ENCODE measurements at places on chromosomes 6 and 20. TPM values are rescaled to one million over a fixed set of nuclear protein-coding genes. Genes with fewer than 3 reads are reported as not detected.

Gene SLC22A7
- total RNA-seq, result not detected

- no peak for DNase-seq
- peaks cover 3% of the 10 kb centered on the region for H3K4me1 ChIP-seq
- H3K4me3 ChIP-seq, result no peak overlapping the region
- no peak overlapping the region for H3K27ac ChIP-seq
- no peaks in the 10 kb centered on the region for H3K27me3 ChIP-seq
- H3K36me3 ChIP-seq, result peaks cover 31% of the 10 kb centered on the region
Observed at GRCh38 chr6:150987371-150987828, 121.9 kb downstream of the MTHFD1L start.

DNA sequence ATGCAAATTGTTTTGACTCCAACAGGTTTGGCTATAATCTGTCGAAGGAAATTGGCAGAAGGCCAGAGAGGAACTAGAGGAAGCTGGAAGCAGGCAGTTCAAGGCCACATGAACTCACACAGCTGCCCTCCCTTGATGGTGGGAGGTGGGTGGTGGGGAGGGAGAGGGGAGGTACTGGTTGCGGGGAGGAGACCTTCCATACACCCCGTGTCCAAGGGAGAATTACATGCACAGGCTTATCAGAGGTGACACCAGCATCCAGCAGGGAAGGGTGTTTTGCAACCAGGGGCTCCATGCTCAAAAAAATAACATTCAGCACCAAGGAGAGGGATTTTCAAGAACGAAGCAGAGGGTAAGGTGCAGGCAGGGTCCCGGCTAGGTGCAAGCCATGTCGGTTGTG, 9.1 kb downstream of the PRND start:
- peaks cover 2% of the 10 kb centered on the region for H3K4me1 ChIP-seq
- no peaks in the 10 kb centered on the region for H3K36me3 ChIP-seq
- H3K27ac ChIP-seq, result no peak overlapping the region
- peak; percentile 11 for DNase-seq
- H3K27me3 ChIP-seq, result peaks cover 18% of the 10 kb centered on the region
- no peak overlapping the region for H3K4me3 ChIP-seq

DNA sequence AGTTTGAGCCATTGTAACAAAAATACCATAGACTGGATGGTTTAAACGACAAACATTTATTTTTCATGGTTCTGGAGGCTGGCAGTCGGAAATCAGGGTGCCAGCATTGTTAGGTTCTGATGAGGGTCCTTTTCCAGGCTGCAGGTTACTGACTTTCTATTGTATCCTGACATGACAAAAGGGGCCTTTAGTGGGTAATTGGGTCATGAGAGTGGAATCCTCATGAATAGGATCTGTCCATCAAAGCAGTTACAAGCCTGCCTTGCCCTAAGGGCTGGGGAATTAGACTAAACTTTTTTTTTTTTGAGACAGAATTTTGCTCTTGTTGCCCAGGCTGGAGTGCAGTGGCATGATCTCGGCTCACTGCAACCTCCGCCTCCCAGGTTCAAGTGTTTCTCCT, 347.9 kb upstream of the TSHZ2 start:
- no peaks in the 10 kb centered on the region for H3K36me3 ChIP-seq
- no peak overlapping the region for H3K4me3 ChIP-seq
- DNase-seq, result no peak

Gene CCN5
- not detected for total RNA-seq

GRCh38 chr6:136280032-136280609, 9.5 kb downstream of the BCLAF1 start:
- H3K4me3 ChIP-seq, result no peak overlapping the region
- no peak for DNase-seq
- H3K27me3 ChIP-seq, result no peaks in the 10 kb centered on the region
- H3K27ac ChIP-seq, result no peak overlapping the region
- H3K4me1 ChIP-seq, result peaks cover 6% of the 10 kb centered on the region

GRCh38 chr20:48040491-48040890, 255.2 kb upstream of the SULF2 start:
- no peak for DNase-seq
- no peak overlapping the region for H3K27ac ChIP-seq
- no peaks in the 10 kb centered on the region for H3K36me3 ChIP-seq
- H3K4me3 ChIP-seq, result no peak overlapping the region
- no peaks in the 10 kb centered on the region for H3K27me3 ChIP-seq
- H3K4me1 ChIP-seq, result no peaks in the 10 kb centered on the region

DNA sequence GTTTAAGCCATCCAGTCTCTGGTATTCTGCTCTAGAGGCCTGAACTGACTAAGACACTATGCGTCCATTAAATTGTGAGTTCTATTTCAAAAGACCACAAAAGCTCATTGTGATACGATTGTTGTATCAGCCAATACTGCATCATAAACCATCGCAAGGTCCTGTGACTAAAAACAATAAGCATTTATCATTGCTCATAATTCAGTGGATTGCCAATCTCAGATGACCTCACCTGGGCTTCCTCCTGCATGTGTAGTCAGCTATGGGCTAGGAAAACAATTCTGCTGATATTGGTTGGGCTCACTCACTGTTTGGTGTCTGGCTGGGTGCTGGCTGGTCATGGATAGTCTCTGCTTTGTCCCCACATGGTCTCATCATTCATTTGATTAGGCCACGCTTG, 592.7 kb upstream of the BTBD3 start:
- no peak for DNase-seq
- no peak overlapping the region for H3K4me3 ChIP-seq
- no peaks in the 10 kb centered on the region for H3K36me3 ChIP-seq
- H3K4me1 ChIP-seq, result no peaks in the 10 kb centered on the region
- no peaks in the 10 kb centered on the region for H3K27me3 ChIP-seq

DNA sequence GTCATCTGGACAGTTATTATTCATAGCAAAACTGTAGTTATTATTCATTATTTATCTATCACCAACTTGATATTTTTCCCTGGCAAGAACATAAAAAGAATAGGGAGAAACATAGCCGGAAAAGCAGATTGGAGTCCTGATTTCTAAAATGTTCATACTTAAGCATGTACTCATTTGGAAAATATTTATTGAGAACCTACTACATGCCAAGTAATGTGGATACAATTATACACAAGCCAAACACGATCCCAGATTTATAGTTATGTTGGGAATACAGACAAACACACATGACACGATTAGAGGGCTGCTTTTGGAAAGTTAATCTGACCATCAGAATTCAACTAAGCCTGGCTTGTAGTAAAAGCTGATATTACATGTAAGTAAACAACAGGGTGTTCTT, 30.7 kb downstream of the ARHGAP18 start:
- H3K27ac ChIP-seq, result no peak overlapping the region
- DNase-seq, result peak; percentile 50
- H3K4me3 ChIP-seq, result no peak overlapping the region
- peaks cover 18% of the 10 kb centered on the region for H3K4me1 ChIP-seq
- no peaks in the 10 kb centered on the region for H3K36me3 ChIP-seq

Gene MEI4
- total RNA-seq, result not detected

DNA sequence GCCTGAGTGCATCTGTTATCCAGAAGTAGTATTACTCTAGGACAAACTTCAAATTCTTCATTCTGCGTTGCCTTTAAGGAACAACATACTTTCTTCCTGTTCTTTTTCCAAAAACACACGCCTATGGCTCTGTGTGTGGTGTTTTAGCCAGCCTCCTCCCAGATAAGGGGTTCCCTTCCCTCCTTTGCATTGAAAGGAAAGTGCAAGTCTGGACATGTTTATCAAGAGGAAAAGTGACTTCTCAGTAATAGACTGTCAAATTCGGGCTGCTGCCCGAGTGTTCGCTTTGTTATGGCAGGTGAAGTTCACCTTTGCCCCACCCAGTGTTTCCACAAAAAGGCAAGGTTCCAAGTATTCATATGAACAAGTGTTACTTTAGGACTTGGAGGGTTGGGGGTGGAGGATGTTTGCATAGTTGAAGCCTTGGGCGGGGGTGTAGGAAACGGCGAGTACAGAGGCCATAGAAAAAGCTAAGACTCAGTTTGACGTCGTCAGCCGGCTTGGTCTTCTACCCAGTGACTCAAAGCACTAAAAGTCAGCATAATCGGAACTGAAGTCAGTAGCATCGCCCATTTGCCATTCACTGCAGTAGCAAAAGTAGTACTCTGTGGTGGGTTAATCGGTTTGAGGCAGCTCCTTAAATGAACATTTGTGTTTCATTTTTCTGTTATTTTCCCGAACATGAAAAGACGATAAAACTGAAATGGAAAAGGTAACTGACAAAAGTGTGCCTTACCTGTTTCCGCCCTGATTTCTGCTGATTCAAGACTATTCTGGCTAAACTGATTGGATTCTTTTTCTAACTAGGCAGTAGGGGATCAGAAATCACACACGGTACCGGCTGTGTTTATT, 12.5 kb downstream of the PRDM1 start:
- H3K27me3 ChIP-seq, result no peaks in the 10 kb centered on the region
- peak; percentile 89 for DNase-seq
- H3K4me1 ChIP-seq, result peaks cover 6% of the 10 kb centered on the region
- peak overlapping the region; percentile 97 for H3K27ac ChIP-seq

DNA sequence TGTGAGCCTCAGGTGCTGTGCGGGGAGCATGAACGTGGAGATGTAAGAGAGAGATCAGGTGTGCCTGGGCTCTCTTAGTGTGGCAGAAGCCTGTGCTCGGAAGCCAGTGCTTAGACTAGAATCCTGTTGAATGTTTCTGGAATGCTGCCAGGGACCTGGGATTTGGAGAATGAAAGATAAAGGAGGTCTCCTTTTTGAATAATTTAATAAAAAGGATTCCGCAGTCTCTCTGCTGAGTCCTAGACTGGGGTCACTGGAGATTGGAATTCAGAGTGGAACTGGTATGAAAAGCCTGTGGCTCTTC, 18.8 kb upstream of the EFCAB8 start:
- H3K27ac ChIP-seq, result no peak overlapping the region
- no peak for DNase-seq
- no peaks in the 10 kb centered on the region for H3K27me3 ChIP-seq
- H3K4me1 ChIP-seq, result no peaks in the 10 kb centered on the region
- no peak overlapping the region for H3K4me3 ChIP-seq

Gene HRH3
- not detected for total RNA-seq

Data from IMR-90 (cell line).